Uterus (tissue), 4 donors: ENCODE measurements at places on chromosomes 6 and 20. TPM values are rescaled to one million over a fixed set of nuclear protein-coding genes. Genes with fewer than 3 reads are reported as not detected.

DNA sequence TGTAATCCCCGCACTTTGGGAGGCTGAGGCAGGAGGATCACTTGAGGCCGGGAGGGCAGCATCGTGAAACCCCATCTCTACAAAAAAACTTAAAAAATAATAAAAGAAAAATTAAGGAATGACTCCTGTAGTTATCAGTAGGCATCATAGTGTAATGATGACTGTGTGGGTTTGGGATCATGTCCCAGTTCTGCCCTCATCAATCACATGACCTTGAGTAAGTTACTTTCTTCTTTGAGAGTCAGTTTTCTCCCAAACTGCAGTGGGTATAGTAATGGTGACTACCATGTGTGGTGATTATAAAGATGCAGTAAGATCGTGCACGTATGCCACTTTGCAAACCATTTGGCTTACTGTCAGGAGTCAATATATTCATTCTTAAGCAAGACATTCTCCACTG, 89.2 kb downstream of the TXNDC5 start:
- no peak for DNase-seq
- no peak overlapping the region for H3K27ac ChIP-seq
- H3K36me3 ChIP-seq: no peaks in the 10 kb centered on the region
- H3K27me3 ChIP-seq: no peaks in the 10 kb centered on the region
- no peak overlapping the region for H3K4me3 ChIP-seq

DNA sequence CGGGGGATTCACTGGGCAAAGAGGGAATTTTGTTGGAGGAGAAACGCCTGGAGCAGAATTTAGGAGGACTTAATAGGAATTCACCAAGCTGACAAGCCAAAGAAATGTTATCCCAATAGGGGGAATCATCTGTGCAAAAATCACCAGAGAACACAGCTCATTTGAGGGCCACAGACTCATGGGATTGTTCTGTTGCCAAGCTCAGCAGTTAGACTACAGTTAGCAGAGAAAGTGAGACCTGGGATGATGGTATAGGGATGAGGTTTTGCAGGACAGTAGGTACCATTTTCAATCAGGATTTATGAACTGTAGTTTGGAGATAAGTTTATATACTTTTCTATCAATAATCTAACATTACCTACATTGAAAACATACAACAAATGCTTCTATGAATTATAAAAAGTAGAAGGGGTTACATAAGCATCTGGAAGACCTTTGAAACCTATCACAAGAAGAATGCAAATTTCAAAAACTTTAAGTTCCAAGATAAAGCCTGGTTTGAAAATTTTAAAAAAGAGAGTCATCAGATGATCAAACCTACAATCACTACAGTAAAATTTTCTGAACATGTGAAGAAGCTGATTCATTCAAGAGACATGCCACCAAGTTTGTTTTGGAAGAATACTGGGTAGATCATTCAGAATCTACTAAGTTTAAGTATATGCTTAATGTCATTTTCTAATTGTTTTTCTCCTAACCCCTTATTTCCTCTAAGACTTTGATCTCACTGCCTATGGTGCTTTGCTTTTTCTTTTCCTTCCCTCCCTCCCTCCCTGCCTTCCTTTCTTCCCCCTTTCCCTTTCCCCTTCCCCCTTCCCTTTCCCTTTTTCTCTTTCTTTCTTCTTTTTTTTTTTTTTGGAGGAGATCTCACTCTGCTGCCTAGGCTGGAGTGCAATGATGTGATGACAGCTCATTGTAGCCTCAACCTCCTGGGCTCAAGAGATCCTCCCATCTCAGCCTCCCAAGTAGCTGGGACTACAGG, 81.5 kb downstream of the KIF13A start:
- H3K4me3 ChIP-seq: no peak overlapping the region
- no peaks in the 10 kb centered on the region for H3K27me3 ChIP-seq
- no peak for DNase-seq
- H3K36me3 ChIP-seq: no peaks in the 10 kb centered on the region

DNA sequence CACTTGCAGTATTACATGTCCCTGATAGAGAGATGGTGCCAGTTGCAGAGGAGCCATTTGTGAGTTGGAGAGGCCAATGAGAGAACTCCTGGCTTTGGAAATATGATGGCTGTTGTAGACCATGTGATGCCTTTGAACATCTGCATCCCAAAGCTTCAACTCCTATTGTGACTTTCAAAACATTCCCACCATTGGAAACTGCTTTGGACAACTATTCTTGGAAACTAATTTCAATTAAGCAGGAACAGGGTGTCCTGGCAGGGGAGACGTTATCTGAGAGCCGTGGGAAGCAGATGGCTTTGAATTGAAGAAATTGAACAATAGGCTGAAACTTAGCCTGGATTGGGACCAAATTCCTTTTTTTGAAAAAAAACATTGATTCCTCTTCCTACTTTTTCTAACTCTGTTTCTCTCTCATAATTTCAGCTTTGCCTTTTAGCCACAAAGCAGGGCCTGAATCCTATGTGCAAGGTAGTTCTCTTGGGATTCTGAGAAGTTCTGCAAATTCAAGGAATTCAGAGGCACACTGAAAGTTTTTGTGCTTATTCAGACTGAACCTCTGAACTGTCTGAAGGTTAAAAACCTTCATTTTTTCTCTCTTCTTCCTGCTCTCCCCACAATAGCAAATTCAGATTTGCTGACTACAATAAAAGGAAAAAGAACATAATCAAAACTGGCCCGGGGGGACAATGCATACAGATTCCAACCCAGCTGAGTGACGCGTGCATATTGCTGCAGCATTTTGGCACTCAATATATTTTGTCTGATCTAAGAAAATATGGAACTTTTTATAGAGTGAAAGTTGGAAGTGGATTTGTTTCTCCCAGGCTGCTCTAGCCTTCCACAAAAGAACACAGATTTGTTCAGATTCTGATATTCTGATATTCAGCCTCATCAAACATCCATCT, 720.4 kb upstream of the CHD6 start:
- no peak overlapping the region for H3K27ac ChIP-seq
- no peaks in the 10 kb centered on the region for H3K36me3 ChIP-seq
- H3K27me3 ChIP-seq: no peaks in the 10 kb centered on the region
- DNase-seq: peak; percentile 20

DNA sequence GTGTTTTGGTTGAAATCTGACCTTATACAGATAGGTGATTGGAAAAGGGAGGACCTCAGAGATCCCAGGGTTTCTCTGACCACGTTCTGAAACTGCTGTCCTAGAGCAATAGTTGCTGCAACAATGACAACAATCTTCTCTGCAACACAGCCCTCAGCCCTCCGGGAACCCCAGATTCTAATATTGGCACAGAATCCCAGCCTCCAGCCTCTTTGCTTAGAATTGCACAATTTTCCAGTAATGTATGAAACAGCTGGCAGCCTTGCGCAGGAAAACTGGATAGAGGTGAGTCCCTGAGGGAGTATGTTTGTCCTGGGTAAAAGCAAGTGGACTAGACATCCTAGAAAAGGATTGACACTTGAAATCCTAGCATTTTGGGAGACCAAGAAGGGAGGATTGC, 30.4 kb upstream of the PNRC1 start:
- no peak overlapping the region for H3K4me3 ChIP-seq
- no peak overlapping the region for H3K27ac ChIP-seq
- no peaks in the 10 kb centered on the region for H3K27me3 ChIP-seq
- peak; percentile 40 for DNase-seq

DNA sequence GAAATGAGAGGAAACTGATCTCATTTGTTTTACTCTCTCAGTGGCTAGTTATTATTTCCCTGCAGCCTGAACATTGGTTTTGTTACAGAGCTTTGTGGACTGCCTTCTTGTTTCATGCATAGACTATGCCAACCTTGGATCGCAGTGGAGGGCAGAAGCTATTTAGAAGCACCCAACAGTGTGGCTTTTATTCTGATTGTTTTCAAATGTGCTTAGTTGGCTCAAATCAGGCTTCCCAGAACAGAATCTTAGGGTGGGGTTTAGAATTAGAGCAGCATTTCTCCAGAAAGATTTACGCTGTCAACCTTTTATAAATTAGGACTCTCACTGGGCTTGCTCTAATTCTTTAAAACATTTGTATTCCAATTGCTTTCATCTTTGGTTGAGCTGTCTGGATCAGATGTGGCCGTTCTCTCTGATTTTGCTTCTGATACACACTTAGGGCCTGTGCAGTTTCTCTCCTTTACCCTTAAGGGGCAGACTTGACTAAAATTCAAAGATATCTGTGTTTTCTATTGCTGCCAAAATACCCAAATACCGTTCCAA, 210.3 kb downstream of the BCKDHB start:
- DNase-seq: no peak
- no peaks in the 10 kb centered on the region for H3K36me3 ChIP-seq
- H3K27ac ChIP-seq: no peak overlapping the region

Gene KIFC1
- not detected for total RNA-seq

Gene CPNE5
- 33.8 TPM for total RNA-seq

Gene SLA2
- total RNA-seq: not detected

- H3K4me3 ChIP-seq: no peak overlapping the region
- no peaks in the 10 kb centered on the region for H3K27me3 ChIP-seq
- no peaks in the 10 kb centered on the region for H3K4me1 ChIP-seq
- DNase-seq: no peak
- no peak overlapping the region for H3K27ac ChIP-seq
Measured at GRCh38 chr20:48332555-48332954, 495.2 kb downstream of the PREX1 start.

DNA sequence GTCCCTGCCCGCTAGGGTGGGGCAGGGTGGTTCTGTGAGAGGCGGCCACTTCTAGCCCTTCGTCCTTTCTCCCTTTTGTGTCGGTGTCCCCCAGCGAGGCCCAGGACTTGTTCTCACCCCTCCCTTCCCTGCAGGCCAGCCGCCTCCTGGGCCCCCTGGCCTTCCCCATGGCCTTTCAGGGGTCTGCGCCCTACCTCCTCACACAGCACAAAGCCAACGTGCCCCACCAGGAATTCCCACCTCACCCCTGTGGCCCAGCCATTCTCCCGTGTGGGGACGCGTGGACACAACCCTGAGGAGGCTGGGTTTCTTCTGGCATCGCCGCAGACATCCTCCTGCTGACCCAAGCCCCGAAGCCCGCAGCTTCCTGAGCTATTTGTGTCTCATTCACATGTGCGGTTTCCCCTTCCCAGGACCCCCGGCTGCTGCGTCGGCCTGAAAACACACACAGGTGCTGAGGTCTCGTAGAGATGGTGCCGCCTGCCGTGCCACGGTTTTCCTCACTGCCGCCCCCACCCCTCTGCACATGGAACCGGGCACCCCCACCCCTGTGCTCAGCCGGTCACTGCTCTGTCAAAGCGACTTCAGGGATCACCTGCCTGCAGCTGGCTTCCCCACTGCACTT, 375.8 kb downstream of the CDH4 start:
- DNase-seq: no peak
- H3K4me1 ChIP-seq: no peaks in the 10 kb centered on the region
- no peak overlapping the region for H3K4me3 ChIP-seq
- no peaks in the 10 kb centered on the region for H3K36me3 ChIP-seq
- no peak overlapping the region for H3K27ac ChIP-seq

DNA sequence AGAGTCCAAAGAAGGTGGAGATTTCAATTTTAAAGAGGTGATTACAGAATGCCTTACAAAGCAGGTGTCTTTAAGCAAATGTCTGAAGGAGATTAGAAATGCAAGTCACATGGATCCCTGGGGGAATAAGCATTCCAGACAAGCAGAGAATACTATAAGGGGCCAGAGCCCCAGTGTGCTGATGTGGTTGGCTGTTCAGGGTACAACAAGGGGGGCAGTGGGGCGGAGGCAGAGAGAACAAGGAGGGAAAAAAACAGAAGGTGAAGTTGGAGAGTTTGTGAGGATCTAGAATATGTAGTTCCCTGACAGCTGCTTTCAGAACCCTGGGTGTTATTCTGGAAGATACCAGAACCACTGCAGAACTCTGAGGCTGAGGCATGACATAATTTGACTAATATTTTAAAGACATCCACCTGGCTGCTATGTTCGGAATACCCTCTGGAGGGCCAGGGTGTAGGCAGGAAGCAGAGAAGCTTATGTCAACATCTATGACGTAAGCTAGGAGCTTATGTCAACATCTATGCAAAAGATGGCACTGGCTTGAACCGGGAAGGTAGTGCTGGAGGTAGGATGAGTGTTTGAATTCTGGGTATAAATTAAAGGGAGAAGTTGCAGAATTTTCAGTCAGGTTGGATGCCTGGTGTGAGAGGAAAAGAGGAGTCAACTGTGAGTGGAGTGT, 276.3 kb upstream of the AGPAT4 start:
- H3K4me3 ChIP-seq: no peak overlapping the region
- no peaks in the 10 kb centered on the region for H3K27me3 ChIP-seq
- H3K27ac ChIP-seq: no peak overlapping the region
- no peak for DNase-seq
- no peaks in the 10 kb centered on the region for H3K4me1 ChIP-seq

DNA sequence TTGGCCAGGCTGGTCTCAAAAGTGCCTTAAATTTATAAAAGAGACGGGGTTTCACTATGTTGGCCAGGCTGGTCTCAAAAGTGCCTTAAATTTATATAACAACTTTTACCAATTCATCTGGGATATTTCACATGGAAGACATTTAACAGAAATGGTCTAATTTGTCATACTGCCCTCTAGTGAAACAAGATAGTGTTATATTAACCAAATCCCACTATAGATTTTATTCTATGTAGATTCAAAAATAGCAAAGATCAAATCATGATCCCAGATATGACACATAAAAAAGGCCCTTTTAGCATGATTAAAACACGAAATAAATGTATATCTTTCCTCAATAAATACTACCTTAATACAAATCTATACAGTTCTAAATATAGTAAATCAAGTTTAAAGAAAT, 102.8 kb upstream of the TFAP2D start:
- no peaks in the 10 kb centered on the region for H3K4me1 ChIP-seq
- H3K27ac ChIP-seq: no peak overlapping the region
- no peaks in the 10 kb centered on the region for H3K36me3 ChIP-seq
- no peak overlapping the region for H3K4me3 ChIP-seq
- no peak for DNase-seq

Gene COX7A2
- total RNA-seq: 276 TPM

Gene KCNK5
- total RNA-seq: 2.9 TPM

Gene FAXC
- total RNA-seq: 8.7 TPM

DNA sequence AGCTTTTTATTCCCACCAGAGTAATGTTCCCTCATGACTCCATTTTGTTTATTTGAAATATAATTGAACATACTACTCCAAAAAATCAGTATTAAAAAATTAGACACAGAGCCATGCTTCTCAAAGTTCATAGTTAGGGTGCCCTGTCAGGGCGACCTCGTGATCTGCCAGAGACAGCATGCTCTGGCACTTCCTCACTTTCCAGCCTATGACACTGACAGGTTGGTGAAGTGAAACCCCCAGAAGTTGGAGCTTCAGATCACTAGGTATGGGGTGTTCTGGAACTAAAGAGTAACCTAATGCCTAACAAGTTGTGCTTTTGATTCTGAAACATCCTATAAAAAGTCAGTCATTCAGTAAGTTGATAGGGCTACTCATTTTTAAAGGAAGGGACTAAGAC, 93.0 kb downstream of the TBC1D7 start:
- H3K4me3 ChIP-seq: no peak overlapping the region
- no peaks in the 10 kb centered on the region for H3K27me3 ChIP-seq
- no peak overlapping the region for H3K27ac ChIP-seq
- no peaks in the 10 kb centered on the region for H3K4me1 ChIP-seq
- H3K36me3 ChIP-seq: no peaks in the 10 kb centered on the region
- DNase-seq: no peak

Gene SCUBE3
- total RNA-seq: not detected

Gene NOX3
- total RNA-seq: not detected

GRCh38 chr6:1856381-1856780, 246.7 kb downstream of the FOXC1 start:
- no peaks in the 10 kb centered on the region for H3K36me3 ChIP-seq
- H3K4me3 ChIP-seq: no peak overlapping the region
- H3K27me3 ChIP-seq: no peaks in the 10 kb centered on the region
- no peak for DNase-seq

GRCh38 chr20:20505554-20505953, 137.7 kb downstream of the INSM1 start:
- H3K27ac ChIP-seq: no peak overlapping the region
- no peaks in the 10 kb centered on the region for H3K4me1 ChIP-seq
- no peaks in the 10 kb centered on the region for H3K36me3 ChIP-seq
